ENCODE measurements at places on chromosomes 7 and 10.

- no peak for DNase-seq
Observed at GRCh38 chr7:43768887-43769272, 10.4 kb downstream of the BLVRA start.

DNA sequence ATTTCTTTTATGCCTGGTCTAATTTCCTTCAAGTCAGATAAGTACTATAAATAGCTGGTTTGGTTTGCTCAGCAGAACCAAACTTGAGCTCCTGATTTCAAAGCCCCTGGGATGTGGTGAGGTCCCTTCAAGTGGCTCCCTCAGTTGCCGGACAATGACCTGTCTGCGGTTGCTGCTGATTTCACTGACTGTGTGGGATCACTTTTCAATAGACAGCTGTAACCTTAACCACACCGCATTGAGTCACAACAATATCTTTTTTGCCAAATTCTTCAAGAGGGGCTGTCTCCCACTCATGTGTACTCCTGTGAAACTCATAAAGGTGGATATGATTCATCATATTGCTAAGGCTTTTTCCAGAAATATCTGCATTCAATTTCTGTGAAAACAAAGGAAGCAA is 23.1 kb upstream of the ITGA8 start:
- DNase-seq, result no peak

DNA sequence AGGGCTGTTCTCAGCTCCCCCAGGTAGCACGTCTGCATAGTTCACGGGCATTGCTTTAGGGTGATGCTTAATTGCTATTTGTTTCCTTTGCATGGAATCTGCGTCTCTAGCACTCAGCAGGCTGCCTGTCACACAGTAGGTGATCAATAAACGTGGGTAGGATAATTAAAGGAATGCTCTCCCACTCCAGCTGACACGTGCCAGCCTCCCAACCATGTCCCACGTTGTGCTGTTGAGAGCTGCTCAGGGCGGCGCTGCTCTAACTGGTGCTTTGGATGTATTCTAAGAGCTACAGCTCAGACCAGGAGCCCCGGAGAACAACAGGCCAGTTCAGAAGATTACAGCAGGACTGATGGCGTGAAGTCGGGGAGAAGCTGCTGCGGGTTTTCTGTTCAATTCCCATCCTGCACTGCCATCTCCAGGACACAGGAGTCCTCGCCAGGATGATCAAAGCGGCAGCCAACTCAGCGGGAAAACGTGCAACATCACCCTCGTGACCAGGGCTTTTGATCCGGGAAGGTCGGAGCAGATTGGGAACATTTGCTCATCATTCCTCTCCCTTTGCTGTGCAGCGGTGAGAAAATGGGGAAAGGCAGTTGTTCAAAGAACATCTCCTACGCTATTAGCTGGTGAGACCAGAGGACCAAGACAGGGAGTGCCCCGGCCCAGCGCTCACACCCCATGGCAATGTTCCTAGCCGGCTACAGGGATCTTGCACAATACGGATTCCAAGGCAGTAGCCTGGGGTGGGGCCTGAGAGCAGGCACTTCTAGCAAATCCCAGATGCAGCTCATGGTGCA is 50.5 kb upstream of the FOXK1 start:
- peak; percentile 84 for DNase-seq

GRCh38 chr10:49252313-49253034 is 46.5 kb upstream of the C10orf71 start:
- DNase-seq, result no peak

DNA sequence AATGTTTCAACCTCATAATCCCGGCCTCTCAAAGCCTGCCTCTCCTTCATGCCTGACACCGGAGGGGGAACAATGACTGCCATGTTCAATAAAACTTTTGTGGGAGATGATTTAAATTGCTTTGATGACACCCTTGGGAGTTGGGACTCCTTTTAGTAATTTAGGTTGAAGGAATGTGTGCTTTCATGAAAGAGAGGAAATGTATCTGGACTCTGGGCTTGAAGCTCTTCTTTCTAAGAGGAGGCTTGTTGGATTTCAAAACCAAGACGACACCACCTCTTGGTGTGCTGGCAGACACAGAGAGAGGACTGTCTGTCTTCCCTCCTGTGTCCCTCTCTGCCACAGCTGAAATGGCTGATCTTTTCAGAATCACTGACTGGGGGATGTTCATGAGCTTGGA is 168.1 kb downstream of the GALNT17 start:
- no peak for DNase-seq

DNA sequence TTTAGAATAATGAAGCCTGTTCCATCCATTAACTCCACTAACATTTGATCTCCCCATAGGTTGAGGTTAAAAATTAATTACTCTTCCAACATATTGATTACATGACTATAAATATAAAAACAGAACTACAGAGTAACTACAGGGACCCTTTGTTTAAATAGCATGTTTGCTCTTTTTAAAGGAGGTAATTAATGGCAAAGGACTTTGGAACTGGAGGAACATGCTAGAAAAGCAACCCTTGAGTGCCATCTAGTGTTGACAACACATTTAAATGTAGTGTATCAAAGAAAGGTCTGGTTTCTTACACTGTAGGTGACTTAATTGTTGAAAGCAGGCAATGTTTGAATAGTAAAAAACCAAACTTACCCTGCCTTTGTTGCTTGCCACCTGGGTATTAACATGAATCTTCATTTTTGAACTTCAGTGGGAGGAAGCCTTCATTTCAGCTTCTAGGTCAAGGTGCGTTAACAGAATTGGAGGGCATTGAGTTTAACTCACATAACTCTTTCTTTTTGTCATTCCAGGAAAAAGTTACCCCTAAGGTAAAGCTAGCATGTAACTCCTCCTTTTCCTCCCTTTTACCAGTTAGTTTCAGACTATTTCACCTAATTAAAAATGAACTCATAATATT is 52.6 kb upstream of the CAPZA2 start:
- peak; percentile 56 for DNase-seq

DNA sequence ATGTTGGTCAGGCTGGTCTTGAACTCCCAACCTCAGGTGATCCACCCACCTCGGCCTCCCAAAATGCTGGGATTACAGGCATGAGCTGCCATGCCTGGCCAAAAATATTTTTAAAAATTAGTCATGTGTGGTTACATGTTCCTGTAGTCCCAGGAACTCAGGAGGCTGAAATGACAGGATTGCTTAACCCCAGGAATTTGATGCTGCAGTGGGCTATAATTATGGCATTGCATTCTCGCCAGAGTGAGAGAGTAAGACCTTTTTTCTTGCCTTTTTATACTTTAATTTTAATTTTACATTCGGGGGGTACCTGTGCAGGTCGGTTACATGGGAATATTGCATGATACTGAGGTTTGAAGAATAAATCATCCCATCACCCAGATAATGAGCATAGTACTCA is 86.6 kb upstream of the ZNF92 start:
- no peak for DNase-seq

GRCh38 chr10:59808896-59809643 is 55.8 kb upstream of the MRLN start:
- peak; percentile 54 for DNase-seq

DNA sequence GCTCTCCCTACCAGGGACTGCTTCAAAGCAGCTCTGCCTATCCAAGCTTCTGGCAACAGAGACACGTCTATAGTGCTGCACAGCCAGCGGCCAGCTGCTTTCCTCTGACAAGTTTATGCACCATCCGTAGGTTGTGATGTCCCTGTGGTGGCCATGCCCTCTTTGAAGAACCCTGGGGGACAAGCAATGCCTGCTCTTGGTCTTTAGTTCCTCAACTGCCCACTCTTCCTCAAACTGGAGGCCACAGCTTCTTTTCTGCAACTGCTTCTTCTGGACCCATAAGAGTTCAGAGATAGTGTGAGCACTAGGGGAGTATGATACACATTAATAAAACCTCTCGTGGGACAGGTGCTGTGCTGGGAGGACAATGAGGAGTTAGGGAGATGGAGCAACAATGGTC is 164.9 kb downstream of the ELMO1 start:
- no peak for DNase-seq

DNA sequence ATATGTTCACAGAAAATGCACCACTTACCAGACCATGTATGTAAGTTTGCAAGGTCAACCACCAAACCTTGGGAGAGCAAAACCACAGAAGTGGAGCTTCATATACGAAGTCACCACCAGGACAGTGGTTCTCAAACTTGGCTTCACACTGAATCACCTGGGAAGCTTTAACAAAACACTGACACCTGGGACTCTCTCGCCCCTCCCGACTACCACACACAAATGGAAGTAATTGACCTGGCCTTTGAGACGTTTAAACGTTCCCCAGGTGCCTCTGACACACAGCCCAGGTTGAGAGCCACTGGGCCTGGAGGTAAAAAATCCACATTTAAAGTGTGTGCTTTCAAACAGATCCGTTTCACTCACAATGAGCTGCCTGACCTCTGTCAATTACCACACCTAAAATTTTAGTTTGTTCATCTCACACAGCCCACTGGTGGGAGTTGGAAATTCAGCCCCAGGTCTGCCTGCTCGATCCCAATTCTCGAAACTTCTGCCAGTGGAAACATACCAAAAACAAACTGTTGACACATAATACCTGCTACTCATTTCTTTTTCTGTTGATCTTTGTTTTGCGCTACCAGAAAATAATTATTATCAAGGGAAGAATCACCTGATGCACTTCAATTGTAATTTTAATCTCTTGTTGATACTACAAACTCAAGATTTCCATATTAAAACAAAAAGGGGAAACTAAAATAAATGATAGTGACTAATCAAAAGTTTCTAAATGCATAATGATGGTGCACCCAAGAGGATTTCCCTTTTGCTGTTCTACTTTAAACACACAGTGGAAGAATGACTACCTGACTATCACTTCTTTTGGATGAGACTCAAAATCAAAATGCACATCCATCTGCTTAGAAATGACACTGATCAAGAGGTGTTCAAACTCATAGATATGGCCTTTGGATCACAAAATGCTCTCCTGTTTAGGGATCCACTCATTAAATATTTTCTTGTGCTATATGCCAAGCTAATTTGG is 26.6 kb downstream of the CDNF start:
- DNase-seq, result no peak

DNA sequence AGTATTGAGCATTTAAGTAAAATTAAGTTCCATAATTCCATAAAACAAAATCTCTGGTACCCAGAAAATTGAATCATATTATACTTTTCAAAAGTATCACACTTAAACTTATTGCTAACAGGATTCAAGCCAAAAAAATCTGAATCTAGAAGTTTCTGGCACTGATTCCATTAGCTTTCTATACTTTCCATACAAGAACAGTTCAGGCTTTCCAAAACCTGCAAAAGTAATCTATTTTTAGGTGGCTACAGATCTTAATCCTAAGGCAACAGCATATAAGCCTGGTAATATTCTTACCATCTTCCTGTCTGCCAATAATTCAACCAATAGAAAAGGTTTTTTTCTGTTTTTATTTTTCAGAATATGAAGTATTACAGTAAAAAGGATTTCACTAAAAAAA is 185.0 kb downstream of the CRPPA start:
- no peak for DNase-seq

DNA sequence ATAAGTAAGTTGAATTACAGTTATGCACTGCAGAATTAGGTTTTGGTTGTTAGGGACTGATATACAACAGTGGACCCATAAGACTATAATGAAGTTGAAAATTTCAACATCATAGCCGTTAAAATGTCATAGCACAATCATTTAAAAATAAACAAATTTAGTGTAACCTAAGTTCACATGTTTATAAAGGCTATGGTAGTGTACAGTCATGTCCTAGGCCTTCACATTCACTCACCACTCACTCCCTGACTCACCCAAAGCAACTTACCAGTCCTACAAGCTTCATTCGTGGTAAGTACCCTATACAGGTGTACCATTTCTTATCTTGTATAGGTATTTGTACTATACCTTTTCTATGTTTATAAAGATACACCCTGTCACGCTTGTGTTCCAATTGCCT is 113.7 kb downstream of the RAB11FIP2 start:
- no peak for DNase-seq

- no peak for DNase-seq
Observed at GRCh38 chr7:130887182-130887956, 153.4 kb upstream of the KLF14 start.

DNA sequence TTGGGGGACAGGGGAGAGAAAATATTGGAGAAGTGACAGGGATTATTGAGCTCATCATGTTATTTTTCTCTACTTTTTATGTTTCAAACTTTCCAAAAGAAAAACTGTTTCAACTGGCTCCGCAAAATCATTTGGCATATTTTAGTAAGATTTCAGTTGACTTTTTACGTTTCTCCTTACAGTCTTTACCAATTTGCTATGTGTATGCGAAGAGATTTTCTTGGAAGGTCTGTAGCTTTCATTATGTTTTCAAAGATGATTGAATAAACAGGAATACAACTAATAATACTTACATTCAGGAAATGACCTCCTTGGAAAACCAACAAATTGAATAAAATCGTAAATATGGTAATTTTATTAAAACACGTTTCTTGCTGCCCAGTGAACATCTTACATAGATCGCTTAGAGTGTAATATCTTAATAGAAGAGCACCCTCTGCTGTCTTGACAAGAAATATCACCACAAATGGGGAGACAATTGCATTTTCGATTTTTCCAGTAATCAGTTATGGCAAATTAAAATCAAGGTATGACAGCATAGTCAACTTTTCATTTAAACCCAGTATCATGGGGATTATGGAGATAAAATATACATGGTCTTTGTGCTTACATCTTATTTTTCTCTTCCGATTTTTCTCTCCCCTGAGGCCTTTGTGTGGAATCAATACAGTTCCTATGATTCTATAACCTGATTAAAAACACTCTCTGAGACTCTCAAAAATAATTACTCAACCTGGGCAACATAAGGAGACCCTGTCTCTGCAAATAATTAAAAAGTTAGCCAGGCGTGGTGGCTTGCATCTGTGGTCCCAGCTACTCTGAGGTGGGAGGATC is 43.1 kb downstream of the MBL2 start:
- no peak for DNase-seq

GRCh38 chr7:150322833-150323681 is at the start of the genes ACTR3C and LRRC61:
TSS of gene ACTR3C (minus strand) at chr7:150323545. CDS start at chr7:150295296, 28,249 bp downstream.
TSS of gene LRRC61 (plus strand) at chr7:150323355. CDS start at chr7:150336862, 13,507 bp downstream.
- peak; percentile 80 for DNase-seq

DNA sequence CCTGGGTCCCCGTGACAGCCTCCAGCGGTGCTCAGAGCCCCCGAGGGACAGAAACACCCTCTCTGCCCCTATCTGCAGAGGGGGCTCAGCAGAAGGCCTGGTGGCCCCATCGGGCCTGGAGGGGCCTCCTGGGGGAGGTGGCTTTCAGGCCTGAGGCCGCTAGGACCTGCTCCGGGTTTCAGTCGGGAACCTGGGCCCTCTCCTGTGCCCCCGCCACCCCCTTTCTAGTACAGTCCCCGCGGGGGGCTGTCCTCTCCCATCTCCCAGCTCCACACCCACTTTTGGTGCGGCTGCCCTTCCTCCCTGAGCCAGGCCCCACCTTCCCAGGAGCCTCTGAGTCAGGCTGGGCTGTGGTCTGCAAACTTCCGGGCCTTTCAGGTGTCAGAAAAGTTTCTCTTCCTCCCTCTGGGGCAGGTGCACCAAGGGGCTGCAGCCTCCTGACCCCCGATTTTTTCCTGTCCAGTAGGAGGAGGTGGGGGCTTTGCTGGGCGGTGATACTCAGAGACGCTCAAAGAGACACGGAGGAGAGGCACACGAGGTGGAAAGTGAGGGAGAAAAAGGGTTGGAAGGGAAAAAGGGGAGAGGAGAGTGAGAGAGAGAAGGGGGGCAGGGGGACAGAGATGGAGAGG is 692 bp downstream of the CARD11 start:
- DNase-seq, result no peak

- DNase-seq, result no peak
Observed at GRCh38 chr10:48778193-48778857, 93.7 kb downstream of the WDFY4 start.

- no peak for DNase-seq
Observed at GRCh38 chr10:98257961-98258360, 10.0 kb downstream of the LOXL4 start.

- DNase-seq, result no peak
Observed at GRCh38 chr7:27640884-27641574, 21.7 kb downstream of the HIBADH start.

GRCh38 chr10:63294781-63295180 is 161.7 kb downstream of the NRBF2 start:
- DNase-seq, result no peak

Data from NCI-H524 (cell line).